OCI-LY7 (cell line): ENCODE measurements at places on chromosomes 16 and 17. TPM values are rescaled to one million over a fixed set of nuclear protein-coding genes. Genes with fewer than 3 reads are reported as not detected.

ABCC12 gene
- total RNA-seq = not detected in 2 replicates

CTRB1 gene
- total RNA-seq = not detected in 2 replicates

RBFOX1 gene
- total RNA-seq = not detected in 2 replicates

DHRS11 gene
- total RNA-seq = 5.1 and 7.2 TPM in 2 replicates

ARHGDIG gene
- total RNA-seq = not detected in 2 replicates

CDH15 gene
- total RNA-seq = not detected in 2 replicates

SSTR5 gene
- total RNA-seq = not detected in 2 replicates

SEPTIN1 gene
- 171 and 181 TPM in 2 replicates for total RNA-seq

SULT1A2 gene
- 3.0 and 3.7 TPM in 2 replicates for total RNA-seq

CCL23 gene
- total RNA-seq = not detected in 2 replicates

ACAP1 gene
- 256 and 259 TPM in 2 replicates for total RNA-seq

SCGB1C2 gene
- total RNA-seq = not detected in 2 replicates

RAI1 gene
- total RNA-seq = 49.4 and 54.3 TPM in 2 replicates

TM4SF5 gene
- not detected in 2 replicates for total RNA-seq

CYB561 gene
- not detected in 2 replicates for total RNA-seq

ALOX15 gene
- 1.8 TPM in 2 replicates for total RNA-seq

NECAB2 gene
- total RNA-seq = not detected in 2 replicates

RND2 gene
- 0.30 TPM in 1 of 2 replicates, not detected in the other for total RNA-seq

SLC6A4 gene
- total RNA-seq = not detected in 2 replicates

PRSS21 gene
- total RNA-seq = 69.6 and 75.1 TPM in 2 replicates

ARSG gene
- 51.6 and 53.0 TPM in 2 replicates for total RNA-seq

NPIPA7 gene
- 14.4 and 17.8 TPM in 2 replicates for total RNA-seq

CACNA1H gene
- total RNA-seq = not detected in 2 replicates

OTOP2 gene
- not detected in 2 replicates for total RNA-seq

CHTF8 gene
- total RNA-seq = 131 and 151 TPM in 2 replicates

KRTAP9-4 gene
- not detected in 2 replicates for total RNA-seq

AKTIP gene
- 17.9 and 18.7 TPM in 2 replicates for total RNA-seq
